ENCODE measurements at places on chromosomes 6 and 20.

DNA sequence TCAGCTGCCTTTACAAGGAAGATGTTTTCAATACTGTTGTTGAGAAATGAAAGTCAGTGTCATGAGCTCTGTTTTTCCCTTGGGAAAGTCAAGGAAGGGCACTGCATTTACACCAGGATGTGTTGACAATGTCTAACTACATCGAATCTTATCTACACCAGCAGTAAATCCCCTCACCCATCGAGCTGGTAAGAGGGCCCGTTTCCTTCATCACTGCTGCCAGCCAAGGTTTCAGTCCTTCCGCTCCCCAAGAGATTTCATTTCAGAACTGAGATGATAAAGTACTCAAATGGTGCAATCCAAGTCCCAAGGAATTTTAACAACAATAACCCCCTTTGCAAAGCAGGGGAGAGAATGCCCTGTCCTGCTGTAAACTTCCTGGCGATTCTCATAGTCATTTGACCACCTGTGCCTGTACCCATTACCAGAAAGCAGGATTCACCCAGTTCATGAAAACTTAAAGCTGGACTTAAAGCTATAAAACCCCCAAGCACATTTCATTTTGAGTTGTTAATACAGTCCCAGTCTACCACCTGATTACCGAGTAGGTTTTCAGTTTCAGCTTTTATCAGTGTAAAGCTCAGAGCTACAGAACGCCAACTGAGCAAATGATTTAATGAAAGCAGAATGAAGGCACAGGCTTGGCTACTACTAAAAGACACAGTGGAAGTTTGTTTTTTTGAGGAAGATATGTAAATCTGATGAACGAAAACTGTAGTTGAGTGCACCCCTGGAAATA lies 122.5 kb upstream of the TAB2 start:
- no peak for DNase-seq

GRCh38 chr6:116405138-116405537 lies 34.4 kb downstream of the DSE start:
- peak; percentile 24 for DNase-seq

DNA sequence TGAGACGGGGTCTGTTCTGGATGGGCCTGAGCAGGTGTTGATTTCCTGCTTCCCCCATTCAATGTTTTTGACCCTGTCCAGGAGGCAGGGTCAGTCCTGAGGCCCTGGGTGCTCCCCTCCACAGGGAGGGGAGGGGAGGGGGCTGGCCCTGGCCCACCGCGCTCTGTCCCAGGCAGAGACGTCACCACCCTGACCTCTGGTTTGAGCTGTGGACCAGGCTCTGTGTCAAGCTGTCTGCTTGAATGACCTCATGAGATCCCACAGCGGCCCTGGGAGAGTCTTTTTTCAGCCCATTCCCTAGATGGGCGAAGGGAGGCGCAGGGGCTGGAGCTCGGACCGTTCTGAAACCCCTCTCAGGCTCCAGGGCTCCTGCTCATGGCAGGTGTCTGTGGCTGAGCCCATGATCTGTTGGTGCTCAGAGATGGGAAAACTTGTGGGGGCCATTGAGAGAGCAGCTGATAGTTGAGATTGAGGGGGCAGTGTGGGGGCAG lies 8.9 kb upstream of the LKAAEAR1 start:
- DNase-seq: no peak

DNA sequence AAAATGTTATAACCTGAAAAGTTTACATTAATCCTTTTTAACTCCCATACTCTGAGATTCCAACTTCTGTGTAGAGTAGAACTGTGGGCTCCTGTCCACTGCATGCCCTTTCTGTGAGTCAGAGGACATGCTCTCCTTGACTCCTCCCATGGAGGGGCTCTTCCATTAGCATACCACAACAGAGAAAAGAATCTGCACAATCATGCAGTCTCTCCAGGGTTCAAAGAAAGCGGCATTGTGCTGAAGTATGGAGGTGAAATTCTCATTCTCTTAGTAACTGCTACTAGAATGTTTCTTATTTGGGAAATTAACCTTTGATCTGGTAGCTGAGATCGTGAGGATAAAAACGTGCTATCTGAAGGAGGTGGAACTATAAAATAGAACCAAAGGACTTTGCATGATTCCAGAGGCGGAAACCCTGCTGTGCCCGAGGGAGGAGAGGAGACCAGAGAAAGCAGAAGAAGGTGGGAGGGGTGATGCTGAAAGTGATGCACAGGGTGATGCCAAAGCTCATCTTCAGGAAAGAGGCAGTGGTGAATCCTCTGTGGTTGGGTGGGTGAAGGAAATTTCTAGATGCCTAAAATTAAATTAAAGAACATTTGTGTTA lies 202.2 kb upstream of the PCSK2 start:
- no peak for DNase-seq

- peak; percentile 60 for DNase-seq
Observed at GRCh38 chr6:34957231-34957783, 68.3 kb downstream of the ANKS1A start.

- DNase-seq: no peak
Observed at GRCh38 chr20:52667358-52667757, 304.8 kb upstream of the TSHZ2 start.

DNA sequence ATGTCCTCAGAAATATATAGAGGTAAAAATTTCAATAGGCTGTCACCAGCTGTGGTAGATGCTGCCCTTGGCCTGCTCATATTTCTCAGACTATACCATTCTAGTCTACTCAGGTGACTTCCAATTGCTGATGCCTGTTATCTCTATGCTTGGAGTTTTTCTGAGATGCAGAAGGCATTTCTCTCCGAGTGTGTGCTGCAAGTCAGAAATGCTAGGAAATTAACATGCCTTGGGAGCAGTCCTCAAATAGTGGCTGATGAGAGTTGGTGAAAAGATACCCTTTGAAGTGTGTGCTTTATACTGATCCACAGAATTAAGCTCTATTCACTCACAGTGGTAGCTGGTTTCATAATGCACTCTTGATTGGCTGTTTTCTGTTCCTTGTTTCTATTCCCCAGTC lies 43.2 kb upstream of the PKIB start:
- no peak for DNase-seq

- DNase-seq: no peak
Observed at GRCh38 chr6:105514306-105514705, 111.4 kb upstream of the PREP start.

- DNase-seq: no peak
Observed at GRCh38 chr6:75830959-75831885, 82.2 kb downstream of the MYO6 start.

- peak; percentile 62 for DNase-seq
Observed at GRCh38 chr20:43388268-43389002, 69.3 kb upstream of the SRSF6 start.

DNA sequence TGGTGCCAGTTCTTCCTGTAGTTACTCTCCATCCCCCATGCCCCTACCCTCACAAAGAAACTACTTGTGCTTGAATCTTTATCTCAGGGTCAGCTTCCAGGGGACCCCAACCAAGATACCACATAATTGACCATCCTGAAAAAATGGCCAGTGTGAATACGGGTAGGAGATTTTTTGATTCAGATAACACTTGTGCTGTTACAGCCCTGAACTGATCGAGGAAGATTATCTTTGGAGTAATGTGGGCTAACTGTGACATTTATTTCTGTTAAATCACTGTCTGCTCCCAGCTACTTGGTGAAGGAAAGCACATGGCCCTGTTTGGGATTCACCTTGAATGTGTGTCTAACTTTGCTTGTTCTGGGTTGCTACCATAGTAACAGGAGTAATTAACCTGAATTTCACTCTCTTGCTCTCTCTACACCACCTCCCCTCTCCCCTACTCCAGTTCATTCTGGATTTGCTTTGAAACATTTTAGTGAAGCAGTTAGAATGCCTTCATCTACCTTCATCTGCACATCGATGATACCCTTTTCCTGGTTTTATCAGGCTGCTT lies 219.6 kb upstream of the CHD6 start:
- DNase-seq: no peak

GRCh38 chr6:158769771-158770432 lies 49.3 kb downstream of the EZR start:
- DNase-seq: no peak

- peak; percentile 89 for DNase-seq
Observed at GRCh38 chr20:45290677-45291355, 15.8 kb upstream of the RBPJL start.

DNA sequence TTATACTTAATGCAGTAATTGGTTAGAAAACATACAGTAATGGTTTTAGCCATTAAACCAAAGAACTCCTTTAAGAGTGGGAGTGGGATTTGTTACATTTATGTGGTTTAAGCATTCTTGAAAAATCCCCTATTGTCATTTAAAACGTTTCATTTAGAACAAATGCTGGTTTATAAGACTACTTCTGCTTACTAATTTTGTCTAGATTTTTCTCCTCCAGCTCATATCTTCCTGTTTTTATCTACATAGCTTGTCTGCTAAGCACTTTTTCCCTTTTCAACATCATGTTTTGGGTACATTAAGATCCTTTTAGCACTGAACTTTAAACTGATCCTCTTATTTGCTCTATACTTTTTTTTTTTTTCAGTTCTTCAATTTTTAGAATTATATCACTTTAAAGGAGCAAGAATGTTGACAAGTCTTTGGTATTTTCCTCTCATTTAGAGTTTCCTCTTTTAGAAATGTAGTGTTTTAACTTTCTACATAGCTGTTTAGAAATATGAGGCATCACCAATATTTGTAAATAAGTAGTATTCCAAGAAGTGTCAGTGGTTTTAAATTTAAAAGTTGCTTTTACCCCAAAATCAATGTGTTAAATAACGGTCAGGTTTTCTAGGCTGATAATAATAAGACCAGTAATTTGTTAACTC lies 80.9 kb downstream of the SESN1 start:
- DNase-seq: no peak

GRCh38 chr6:79430913-79431536 lies 106.2 kb downstream of the LCA5 start:
- no peak for DNase-seq

DNA sequence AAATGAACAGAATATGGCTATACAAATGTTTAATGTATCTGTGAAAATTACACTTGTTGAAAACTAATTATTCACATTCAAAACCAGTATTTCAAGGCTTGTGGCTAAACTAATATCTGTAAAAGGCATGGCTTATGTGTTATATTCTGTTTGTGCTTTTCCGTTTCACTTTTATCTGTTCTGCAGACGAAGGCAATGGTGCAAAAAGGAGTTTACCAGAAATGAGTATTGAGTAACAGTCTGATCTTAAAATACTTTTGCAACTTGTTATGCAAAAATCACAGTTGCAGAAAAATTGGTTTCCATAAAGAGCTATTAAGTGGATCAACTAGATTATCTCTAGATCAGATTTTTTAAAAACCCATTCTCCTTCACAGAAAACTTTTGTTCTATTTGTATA lies 9.4 kb upstream of the STX11 start:
- no peak for DNase-seq

GRCh38 chr6:45138765-45139164 lies 189.4 kb upstream of the RUNX2 start:
- DNase-seq: no peak

GRCh38 chr20:32019156-32019510 lies 8.9 kb downstream of the CCM2L start:
- no peak for DNase-seq

All from testis (tissue), 5 donors.